ENCODE measurements at places on chromosomes 1 and 21. TPM values are rescaled to one million over a fixed set of nuclear protein-coding genes. Genes with fewer than 3 reads are reported as not detected.

The RHD gene
- not detected for total RNA-seq

The COL6A2 gene
- 1.1 TPM for total RNA-seq

The LUZP1 gene
- total RNA-seq = 53.3 TPM

The GON4L gene
- 22.0 TPM for total RNA-seq

The UTP25 gene
- total RNA-seq = 7.1 TPM

The VHLL gene
- 0.09 TPM for total RNA-seq

The SLC2A5 gene
- under 0.01 TPM for total RNA-seq

The GBP3 gene
- 33.7 TPM for total RNA-seq

The C8A gene
- not detected for total RNA-seq

The KCNT2 gene
- 0.09 TPM for total RNA-seq

The INAVA gene
- total RNA-seq = under 0.01 TPM

All from endothelial cell of coronary artery (primary cell).